IMR-90 (cell line): ENCODE measurements at places on chromosomes 7 and 10. TPM values are rescaled to one million over a fixed set of nuclear protein-coding genes. Genes with fewer than 3 reads are reported as not detected.

GRCh38 chr10:91422915-91423314 lies 12.8 kb downstream of the HECTD2 start:
- no peak overlapping the region for H3K4me3 ChIP-seq
- DNase-seq: no peak
- no peaks in the 10 kb centered on the region for H3K4me1 ChIP-seq
- H3K27me3 ChIP-seq: no peaks in the 10 kb centered on the region

Gene NPY4R
- 0.56 and 0.57 TPM in 2 replicates for polyA plus RNA-seq

GRCh38 chr10:83871187-83872081 lies 267.9 kb upstream of the GHITM start:
- peak; percentile 38 for DNase-seq
- H3K27ac ChIP-seq: no peak overlapping the region
- H3K4me1 ChIP-seq: no peaks in the 10 kb centered on the region
- no peaks in the 10 kb centered on the region for H3K27me3 ChIP-seq

Gene AKR1D1
- not detected in 2 replicates for polyA plus RNA-seq

DNA sequence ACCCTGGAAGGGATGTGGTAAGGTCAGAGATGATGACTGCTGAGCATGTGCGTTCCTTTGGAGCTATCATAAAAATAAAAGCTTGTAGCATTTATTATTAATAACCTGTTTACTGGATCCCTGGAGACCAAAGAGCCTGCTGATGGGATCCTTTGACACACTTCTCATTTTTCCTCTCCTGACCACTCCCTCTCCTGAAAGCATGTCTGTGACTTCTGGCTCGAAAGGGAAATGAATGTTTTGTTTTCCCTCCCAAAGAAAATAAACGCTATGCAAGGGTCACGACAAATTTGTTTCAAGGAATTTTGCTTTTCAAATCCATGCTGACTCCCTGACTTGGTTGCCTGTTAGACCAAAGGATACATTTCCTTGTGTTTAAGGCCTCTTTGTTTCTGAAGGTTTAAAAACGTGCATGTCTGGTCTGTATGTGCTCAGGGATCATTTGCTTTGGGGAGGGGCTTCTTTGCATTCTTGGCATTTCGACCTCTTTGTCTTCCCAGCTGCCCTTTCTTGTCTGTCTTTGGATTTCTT lies 185.1 kb upstream of the AGK start:
- H3K4me3 ChIP-seq: no peak overlapping the region
- no peak for DNase-seq
- no peak overlapping the region for H3K27ac ChIP-seq
- H3K4me1 ChIP-seq: 0 out of 2 replicates have a peak, but pooled peaks cover 2% of the 10 kb centered on the region
- no peaks in the 10 kb centered on the region for H3K36me3 ChIP-seq
- no peaks in the 10 kb centered on the region for H3K27me3 ChIP-seq

DNA sequence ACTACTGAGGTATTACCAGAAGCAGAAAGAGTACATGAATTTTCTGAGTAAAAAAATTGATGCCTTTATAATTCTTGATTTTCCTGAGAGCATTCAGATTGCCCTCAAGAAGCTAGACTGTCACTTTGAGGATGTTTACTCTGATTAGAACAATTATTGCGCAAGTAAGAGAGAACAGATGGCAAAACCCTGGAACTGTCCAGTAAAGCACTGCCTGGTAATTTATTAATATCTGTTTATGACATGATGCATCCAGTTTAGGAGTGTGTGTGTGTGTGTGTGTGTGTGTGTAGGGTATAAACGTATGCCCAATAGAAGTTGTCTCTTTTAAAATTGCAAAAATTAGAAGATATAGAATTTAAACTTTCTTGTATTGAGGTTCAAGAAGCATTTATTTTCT lies 379.7 kb downstream of the PHTF2 start:
- peak; percentile 28 for DNase-seq
- H3K27me3 ChIP-seq: no peaks in the 10 kb centered on the region
- H3K4me1 ChIP-seq: peaks cover 2% of the 10 kb centered on the region; the same call in 1 of the 2 replicates
- no peaks in the 10 kb centered on the region for H3K36me3 ChIP-seq

Gene LRRTM3
- polyA plus RNA-seq: not detected in 2 replicates
